ENCODE measurements at places on chromosomes 5 and 9.

- no peak for DNase-seq
These were observed 24.4 kb upstream of the VDAC1 start for GRCh38 chr5:134029156-134029555.

GRCh38 chr5:89756955-89757354 is 652.6 kb downstream of the CETN3 start:
- no peak for DNase-seq

DNA sequence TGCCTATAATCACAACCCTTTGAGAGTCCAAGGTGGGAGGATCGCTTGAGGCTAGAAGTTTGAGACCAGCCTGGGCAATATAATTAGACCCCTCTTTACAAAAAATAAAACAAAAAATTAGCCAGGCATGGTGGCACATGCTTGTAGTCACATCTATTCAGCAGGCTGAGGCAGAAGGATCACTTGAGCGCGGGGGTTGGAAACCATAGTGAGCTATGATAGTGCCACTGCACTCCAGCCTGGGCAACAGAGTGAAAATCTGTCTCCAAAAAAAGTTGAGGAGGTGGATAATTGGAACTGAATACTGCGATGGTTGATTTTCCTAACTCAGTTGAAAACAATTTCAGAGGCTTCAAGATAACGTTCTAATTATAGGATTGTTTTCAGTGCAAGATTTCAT is 52.6 kb downstream of the EDIL3 start:
- DNase-seq: no peak

- no peak for DNase-seq
These were observed 3.8 kb upstream of the PDLIM4 start for GRCh38 chr5:132253452-132254320.

- no peak for DNase-seq
These were observed 505.3 kb downstream of the TLE4 start for GRCh38 chr9:80077059-80077458.

DNA sequence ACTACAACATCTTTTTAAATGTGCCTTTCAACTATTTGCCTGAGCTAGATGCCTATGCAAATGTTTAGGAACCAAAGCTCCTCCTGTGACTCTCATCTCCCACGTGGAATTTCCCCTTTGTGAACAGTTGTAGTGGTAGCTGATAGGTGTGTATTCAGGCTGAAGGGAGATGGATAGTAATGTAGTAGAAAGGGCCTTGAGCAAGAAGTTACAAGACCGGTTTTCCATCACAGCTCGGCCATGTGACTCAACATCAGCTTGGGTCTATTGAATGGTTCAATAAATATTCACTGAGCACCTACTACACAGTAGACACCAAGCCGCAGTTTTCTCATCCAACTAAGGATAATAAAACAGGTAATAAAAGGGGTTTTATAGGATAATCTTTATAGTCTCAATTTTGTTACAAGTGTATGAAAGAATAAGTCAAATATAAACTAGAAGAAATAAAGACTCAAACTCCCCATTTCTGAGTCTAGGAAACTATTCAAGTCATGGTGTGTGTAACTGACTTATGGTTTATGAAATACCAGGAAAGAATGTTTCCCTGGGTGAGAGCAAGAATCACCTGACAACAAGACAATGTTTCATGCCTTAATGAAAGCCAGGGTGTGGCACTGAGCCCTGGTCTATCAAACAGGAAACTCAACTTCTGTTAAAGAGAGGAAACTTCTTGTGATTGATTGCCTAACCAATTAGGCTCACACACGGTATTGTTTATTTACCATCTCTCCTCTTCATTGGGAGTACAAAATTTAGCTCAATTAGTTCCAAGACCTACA is 187.1 kb upstream of the SPEF2 start:
- DNase-seq: no peak

- no peak for DNase-seq
These were observed 939.8 kb downstream of the EFNA5 start for GRCh38 chr5:106730912-106731311.

- DNase-seq: no peak
These were observed 4.7 kb upstream of the NUP214 start for GRCh38 chr9:131120620-131121228.

- DNase-seq: no peak
These were observed 13.9 kb downstream of the IPPK start for GRCh38 chr9:92655896-92656536.

GRCh38 chr9:86521977-86522376 is 167.8 kb upstream of the TUT7 start:
- no peak for DNase-seq

GRCh38 chr5:133524666-133525065 is 87.7 kb downstream of the FSTL4 start:
- no peak for DNase-seq

DNA sequence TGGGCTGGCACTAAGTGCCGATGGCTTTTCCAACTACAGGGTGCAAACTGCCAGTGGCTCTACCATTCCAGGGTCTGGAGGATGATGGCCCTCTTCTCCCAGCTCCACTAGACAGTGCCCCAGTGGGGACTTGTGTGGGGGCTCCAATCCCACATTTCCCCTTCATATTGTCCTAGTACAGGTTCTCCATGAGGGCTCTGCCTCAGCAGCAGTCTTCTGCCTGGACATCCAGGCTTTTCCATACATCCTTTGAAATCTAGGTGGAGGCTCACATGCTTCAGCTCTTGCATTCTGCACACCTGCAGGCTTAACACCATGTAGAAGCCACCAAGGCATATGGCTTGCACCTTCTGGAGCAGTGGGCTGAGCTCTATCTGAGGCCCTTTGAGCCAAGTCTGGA is 70.3 kb downstream of the TSSK1B start:
- no peak for DNase-seq

GRCh38 chr9:89985068-89985467 is 380.3 kb downstream of the GADD45G start:
- no peak for DNase-seq

GRCh38 chr9:134051319-134051718 is 16.5 kb downstream of the BRD3 start:
- no peak for DNase-seq

GRCh38 chr9:36345103-36345846 is 54.8 kb downstream of the RNF38 start:
- no peak for DNase-seq

DNA sequence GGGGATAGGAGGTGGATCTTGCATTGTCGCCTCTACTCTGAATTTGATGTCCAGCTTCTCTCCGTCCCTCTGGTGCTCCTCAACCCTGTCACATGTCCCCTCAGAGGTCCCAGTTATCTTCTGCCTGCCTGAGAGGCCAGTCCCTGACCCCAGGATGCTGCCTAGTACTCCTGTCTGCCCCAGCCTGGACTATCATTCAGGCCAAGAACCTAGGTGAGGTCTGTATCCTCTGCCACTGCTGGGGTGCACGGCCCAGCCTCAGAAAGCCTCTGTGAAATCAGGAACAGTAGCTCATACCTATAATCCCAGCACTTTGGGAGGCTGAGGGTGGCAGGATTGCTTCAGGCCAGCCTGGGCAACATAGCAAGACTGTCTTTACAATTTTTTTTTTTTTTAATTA is 8.6 kb downstream of the SPINK4 start:
- no peak for DNase-seq

DNA sequence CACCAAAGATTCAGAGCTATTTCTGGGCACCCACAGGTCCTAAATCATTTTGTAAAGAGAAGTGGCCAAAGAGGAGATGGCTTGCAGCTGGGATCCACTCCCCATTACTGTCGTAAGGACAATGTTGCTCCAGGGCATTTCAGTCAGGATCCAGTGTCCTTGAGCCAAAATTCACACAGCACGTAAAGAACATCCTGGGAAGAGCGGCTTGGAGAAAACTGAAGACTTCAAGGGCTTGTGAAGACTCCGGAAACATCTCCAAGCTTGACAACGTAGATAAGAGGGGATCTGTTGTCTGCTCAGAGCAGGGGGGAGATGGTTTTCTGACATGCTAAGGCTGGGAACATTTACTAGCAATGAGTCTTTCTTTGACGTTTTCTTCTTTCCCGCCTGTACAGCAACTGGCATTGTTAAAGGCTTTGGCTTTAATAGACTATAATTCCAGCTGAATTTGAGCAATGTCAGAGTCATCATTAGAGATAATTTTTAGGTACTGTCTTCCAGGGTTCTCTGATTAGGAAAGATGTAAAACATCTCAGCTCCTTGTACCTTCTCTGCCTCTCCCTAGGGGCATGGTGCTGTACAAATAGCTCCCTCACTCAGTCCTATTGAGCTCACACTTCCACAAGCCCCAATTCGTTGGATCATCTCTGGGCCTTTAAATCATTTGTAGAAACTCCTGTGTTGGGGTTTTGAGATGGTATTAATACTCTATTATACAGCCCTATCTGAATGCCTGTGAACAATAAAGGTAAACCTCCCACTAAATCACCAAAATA is 39.7 kb downstream of the EGFLAM start:
- DNase-seq: no peak

GRCh38 chr9:89462199-89462598 is 35.7 kb downstream of the SEMA4D start:
- DNase-seq: no peak

- no peak for DNase-seq
These were observed 475 bp upstream of the GOLM1 start for GRCh38 chr9:86099701-86100364.

DNA sequence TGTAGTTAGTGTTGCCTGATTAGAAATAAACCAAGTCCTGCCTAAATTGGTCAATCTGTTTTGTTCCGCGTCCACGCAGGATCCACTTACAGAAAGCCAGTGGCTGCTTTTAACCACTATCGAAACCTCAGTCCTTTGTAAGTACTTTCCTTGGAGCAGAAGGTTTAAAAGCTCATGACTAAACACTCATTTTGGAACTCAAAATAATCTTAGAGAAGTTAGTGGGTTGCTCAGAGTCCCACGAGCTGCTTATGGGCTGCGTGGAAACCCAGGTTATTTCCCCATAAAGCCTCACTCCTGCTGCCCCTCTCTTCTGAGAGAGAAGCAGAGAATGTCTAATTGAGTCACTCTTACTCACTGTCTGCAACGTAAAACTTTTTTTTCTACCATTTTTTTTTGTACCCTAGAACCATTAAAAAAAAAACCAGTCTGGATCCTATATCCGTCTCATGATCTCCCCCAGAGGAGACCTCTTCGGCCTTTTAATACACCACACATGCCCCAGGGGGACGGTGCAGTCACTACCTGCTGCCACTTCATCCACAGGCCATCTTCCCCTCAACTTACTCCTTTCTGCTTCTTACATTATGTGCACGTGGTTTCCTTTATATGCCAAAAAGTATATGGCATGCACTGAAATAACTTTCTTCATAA is 7.6 kb downstream of the BASP1 start:
- no peak for DNase-seq

- no peak for DNase-seq
These were observed 52.3 kb upstream of the CNTLN start for GRCh38 chr9:17082343-17083064.

DNA sequence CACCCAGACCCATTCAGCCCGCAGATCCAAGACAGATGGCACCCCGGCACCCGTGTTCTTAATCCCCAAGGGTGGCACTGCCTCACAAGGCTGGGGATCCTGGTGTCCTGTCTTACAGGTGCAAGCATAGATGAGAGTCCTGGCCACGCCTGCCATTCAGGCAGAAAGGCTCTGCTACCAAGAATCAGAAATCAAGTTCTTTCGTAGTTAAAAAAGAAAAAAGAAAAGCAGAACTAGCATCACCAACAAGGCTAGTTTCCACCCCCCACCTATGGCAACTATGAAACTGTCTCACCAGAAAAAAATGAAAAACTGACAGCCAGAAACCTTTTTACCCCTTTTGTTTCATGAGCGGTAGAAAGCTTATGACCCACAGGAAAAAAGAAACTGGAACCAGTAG is 170.4 kb downstream of the SYK start:
- DNase-seq: no peak

DNA sequence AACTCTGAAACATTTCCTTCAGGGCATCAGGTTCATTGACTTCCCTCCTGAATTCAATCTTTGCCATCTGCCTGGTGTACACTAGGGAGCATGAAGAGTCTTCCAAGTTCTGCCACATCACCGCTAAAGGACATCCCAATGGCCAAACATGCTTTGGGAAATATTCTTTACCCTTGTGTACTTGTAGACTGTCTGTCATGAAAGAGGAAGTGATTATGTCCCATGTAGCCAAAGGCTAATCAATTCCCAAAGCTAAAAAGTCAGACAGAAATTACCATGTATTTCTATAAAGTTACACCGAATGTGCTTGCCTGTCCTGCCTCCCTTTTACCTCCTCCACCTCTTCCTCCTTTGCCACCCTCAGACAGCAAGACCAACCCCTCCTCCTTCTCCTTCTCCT is 28.9 kb upstream of the RECK start:
- DNase-seq: no peak

DNA sequence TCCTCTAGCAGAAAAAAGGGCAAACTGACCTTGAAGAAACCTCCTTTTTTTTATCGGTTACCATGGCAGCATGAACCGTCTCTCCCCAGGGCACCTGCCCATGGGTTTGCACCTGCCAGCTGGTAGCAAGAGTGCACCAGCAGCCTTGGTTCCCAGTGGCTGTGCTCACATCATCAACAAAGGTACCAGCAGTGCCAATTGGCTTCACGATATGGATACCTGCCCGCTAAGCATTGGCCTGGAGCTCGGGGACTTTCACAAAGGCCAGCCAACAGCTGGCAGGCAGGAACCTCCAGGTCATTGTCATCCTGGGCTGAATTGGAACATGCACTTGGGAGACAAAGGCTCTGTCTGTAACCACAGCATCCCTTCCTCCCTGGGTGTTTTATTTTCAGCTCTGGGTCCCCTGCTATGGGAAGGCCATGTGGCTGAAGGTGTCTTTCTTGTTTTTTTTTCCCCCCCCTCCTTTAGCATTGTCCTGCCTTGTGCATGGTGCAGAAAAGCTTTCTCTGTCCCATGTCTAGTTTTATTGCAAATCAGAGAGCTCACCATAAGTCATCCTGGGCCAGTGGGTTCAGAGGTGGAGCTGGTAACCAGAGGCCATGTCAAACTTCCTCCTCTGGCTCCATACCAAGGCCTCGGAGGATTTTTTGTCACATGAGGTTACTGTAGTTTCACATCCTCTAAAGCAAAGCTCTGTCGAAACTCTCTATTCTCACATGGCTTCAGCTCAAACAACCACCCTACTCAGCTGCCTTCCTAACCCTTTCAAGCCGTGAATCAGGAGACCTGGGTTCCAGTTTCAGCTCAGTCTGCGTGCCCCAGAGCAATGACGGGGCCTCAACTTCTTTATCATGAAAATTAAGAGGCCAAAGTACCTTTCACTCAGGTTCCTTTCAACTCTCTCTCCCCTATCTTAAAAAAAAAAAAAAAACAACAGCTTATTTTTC is 145.5 kb upstream of the MAP3K1 start:
- no peak for DNase-seq

- no peak for DNase-seq
These were observed 81.1 kb upstream of the TNFAIP8 start for GRCh38 chr5:119274767-119275130.

DNA sequence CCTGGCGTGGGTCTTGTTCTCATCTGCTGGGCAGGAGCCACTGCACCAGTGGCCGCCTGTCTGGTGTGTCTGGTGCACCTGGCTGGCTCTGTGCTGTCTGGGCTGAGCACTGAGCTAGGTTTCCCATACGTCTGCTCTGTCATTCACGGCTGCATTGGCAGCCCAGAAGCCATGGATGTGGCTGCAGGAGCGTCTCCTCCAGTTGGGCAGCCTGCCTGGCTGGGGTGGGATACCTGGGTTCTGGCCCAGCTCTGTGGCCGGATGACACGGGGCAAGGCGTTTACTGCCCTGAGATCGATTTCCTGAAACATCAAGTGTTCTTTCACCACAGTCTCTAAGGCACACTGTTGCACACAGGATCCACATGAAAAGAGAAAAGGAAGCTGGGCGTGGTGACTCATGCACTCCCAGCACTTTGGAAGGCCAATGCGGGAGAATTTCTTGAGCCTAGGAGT is 25.5 kb upstream of the SLC25A51 start:
- DNase-seq: no peak

Data from T-helper 2 cell (primary cell).